LHCN-M2 (cell line): ENCODE measurements at places on chromosomes 16 and 17. TPM values are rescaled to one million over a fixed set of nuclear protein-coding genes. Genes with fewer than 3 reads are reported as not detected.

- DNase-seq = no peak
Observed at GRCh38 chr16:85361441-85362118, 249.3 kb upstream of the CIBAR2 start.

- peak; percentile 20 for DNase-seq
Observed at GRCh38 chr17:63960006-63960405, 12.7 kb downstream of the SCN4A start.

The MEIOB gene
- total RNA-seq = not detected in 2 replicates

GRCh38 chr16:69727916-69728270, 1.5 kb upstream of the NQO1 start:
- no peak for DNase-seq

DNA sequence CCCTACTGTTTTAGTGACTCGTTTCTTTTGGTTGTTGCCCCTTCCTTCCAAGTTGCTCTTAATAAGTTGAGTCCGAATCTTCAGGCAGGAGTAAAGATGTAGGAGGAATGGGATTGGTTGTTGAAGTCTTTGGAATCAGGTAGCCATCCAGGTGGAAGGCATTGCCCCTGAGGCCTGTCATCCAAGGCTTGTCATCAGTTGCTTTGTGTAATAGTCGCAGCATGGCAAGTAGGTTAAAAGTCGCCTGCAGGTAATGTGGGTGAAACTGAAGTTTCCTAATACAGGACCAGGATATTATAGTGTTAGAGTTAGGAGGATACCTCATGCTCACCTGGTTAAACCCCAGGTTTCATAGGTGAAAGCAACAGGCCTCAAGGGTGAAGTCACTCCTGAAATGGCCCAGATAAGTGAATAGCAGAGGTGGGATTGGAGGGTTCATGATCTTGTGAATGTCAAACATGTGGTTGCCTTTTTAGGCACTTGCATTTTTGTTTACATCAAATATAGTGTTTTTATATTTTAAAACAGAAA, 934 bp downstream of the PCTP start:
- no peak for DNase-seq
